ENCODE measurements at places on chromosomes 6 and 20. TPM values are rescaled to one million over a fixed set of nuclear protein-coding genes. Genes with fewer than 3 reads are reported as not detected.

Gene GABRR2
- 2.4 TPM for total RNA-seq

Gene KHDC1L
- total RNA-seq: not detected

Gene ZFP57
- not detected for total RNA-seq

Gene BLOC1S5
- total RNA-seq: 13.8 TPM

Gene TNFRSF6B
- total RNA-seq: not detected

Gene ULBP1
- total RNA-seq: not detected

Gene EBF4
- 3.6 TPM for total RNA-seq

Gene CRIP3
- 0.77 TPM for total RNA-seq

Gene LIN28B
- not detected for total RNA-seq

Gene CALHM4
- not detected for total RNA-seq

Gene ARFRP1
- total RNA-seq: 69.7 TPM

Gene SLC12A5
- not detected for total RNA-seq

Gene MCM3
- 36.7 TPM for total RNA-seq

Gene RAB32
- total RNA-seq: 39.9 TPM

Gene PRRT1
- 0.96 TPM for total RNA-seq

Gene LPA
- not detected for total RNA-seq

Gene ENPP1
- 21.2 TPM for total RNA-seq

Gene RNF144B
- total RNA-seq: 8.7 TPM

Gene TXLNB
- 0.89 TPM for total RNA-seq

Gene RIMS1
- total RNA-seq: 0.53 TPM

Gene KLHDC3
- total RNA-seq: 84.1 TPM

Gene MYL9
- total RNA-seq: 74.3 TPM

Gene SPDEF
- total RNA-seq: 38.2 TPM

Gene SMIM13
- 5.4 TPM for total RNA-seq

Gene LY6G6D
- 0.90 TPM for total RNA-seq

Gene EPPIN
- not detected for total RNA-seq

Gene AVP
- not detected for total RNA-seq

Gene PNLDC1
- total RNA-seq: 1.3 TPM

Gene CGAS
- 2.4 TPM for total RNA-seq

Gene IL20RA
- total RNA-seq: 3.2 TPM

Gene DEFB118
- not detected for total RNA-seq

Gene CHRNA4
- not detected for total RNA-seq

Gene CTAGE9
- not detected for total RNA-seq

Gene ZSCAN31
- 20.5 TPM for total RNA-seq

Gene LY86
- 1.6 TPM for total RNA-seq

Measured in mucosa of descending colon (tissue), 3 donors.